ENCODE measurements at places on chromosomes 12 and 14. TPM values are rescaled to one million over a fixed set of nuclear protein-coding genes. Genes with fewer than 3 reads are reported as not detected.
A peak's percentile ranks its signal among the peaks of the same experiment; 100 is the strongest.

DNA sequence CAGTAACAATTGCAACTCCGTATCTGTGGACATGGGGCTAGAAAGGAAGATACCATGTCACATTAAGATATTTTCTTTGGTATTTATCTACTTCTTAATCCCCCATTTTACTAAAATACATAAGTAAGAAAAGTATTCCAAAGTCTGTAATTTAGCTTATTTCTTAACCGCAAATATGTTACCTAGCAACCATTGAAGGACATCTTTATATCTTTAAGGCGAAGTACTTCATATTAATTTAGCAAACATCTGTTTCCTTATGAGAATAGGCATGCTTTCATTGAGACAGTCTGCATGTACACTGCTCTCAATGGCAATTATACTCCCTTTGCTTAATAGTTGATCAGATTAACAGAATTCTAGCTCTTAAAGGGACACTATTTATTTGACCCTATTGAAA lies 88.8 kb downstream of the NAV3 start:
- H3K27ac ChIP-seq: no peak overlapping the region
- H3K4me1 ChIP-seq: no peaks in the 10 kb centered on the region
- H3K36me3 ChIP-seq: no peaks in the 10 kb centered on the region

ITGB7 gene
- 1.6 TPM for total RNA-seq

DNA sequence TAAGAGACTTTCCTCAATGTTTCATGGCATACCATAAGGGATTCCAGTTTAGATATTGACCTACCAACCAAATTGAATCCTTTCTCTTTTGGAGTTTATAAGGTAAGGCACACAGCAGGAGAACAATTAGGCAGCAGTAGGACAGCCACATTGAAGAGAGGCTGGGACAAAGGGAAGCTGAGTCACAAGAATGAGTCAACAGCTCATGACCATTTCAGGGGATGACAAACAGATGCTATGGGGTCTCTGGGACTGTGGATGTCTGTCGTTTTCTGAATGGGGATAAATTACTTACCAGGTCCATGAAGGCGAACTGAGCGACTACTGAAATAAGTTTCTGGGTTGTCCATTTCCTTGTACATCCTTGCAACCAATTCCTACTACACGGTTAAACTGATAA lies 48.6 kb upstream of the E2F7 start:
- no peaks in the 10 kb centered on the region for H3K36me3 ChIP-seq
- no peak for DNase-seq
- H3K4me3 ChIP-seq: no peak overlapping the region
- no peaks in the 10 kb centered on the region for H3K4me1 ChIP-seq
- no peaks in the 10 kb centered on the region for H3K27me3 ChIP-seq

DNA sequence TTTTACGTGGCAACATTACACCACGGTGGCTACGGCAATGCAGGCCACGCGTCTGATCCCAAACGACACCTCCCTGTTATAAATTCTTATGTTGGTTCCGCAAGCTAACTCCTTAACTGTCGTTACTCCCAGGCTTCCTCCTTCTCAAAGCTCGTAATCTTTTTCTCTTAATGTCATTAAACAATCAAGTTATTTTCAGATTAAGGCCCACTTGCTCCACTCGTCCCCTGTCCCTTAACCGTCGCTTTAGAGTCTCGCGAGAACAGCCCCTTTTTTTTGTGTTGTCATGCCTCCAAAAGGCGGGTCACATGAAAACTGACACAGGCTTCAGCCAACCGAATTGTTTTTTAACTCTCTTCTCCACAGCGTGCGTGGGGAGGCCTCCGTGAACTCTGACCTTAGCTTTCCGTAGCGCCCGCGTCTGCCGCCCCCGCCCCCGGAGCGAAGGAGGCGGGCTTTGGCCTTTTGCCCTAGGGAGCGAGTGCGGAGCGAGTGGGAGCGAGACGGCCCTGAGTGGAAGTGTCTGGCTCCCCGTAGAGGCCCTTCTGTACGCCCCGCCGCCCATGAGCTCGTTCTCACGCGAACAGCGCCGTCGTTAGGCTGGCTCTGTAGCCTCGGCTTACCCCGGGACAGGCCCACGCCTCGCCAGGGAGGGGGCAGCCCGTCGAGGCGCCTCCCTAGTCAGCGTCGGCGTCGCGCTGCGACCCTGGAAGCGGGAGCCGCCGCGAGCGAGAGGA lies at the start of gene CAND1:
CAND1 (plus strand) TSS at position 463 of the 737 bp plus-strand sequence. CDS start 360 bp downstream, outside the sequence.
- DNase-seq: peak; percentile 99
- H3K36me3 ChIP-seq: no peaks in the 10 kb centered on the region
- no peaks in the 10 kb centered on the region for H3K27me3 ChIP-seq
- peaks cover 30% of the 10 kb centered on the region for H3K4me1 ChIP-seq

KRT73 gene
- total RNA-seq: not detected

DNA sequence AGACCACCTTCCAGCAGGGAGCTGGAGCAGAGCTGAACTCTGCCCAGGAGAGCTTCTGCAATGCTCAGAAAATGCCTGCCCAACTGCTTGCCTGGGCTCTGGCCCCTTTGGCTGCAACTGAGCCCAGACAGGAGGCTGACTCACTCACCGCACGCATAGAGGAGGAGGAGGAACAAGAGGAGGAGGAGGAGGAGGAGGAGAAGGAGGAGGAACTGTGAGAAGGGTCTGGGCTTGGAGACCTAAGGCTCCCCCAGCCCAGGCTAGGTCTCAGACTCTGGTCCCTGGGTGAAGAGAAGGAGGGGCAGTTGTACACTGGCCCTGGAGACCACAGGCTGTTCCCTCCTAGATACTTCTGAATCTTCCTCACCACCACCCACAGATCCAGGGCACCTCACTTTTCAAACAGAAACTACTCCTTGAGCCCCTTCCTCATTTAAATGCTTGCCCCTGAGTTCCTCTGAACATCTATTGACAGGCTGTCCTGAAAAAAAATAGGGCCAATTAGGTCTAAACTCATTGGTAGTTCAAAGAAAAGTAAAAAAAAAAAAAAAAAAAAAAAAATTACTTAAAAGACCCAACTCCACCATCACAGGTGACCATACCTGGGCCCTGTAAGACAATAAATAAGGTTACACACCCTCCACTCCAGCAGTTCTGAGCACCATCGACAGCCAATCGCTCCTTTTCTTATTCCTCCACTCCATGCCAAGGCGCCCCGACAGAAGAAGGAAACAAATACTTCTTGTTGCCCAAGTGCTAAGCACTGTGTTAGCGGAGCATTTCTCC lies 674 bp downstream of the VDR start:
- H3K4me3 ChIP-seq: peak overlapping the region; percentile 78
- H3K4me1 ChIP-seq: peaks cover 21% of the 10 kb centered on the region
- peak; percentile 73 for DNase-seq
- H3K27me3 ChIP-seq: no peaks in the 10 kb centered on the region
- H3K36me3 ChIP-seq: no peaks in the 10 kb centered on the region

DNA sequence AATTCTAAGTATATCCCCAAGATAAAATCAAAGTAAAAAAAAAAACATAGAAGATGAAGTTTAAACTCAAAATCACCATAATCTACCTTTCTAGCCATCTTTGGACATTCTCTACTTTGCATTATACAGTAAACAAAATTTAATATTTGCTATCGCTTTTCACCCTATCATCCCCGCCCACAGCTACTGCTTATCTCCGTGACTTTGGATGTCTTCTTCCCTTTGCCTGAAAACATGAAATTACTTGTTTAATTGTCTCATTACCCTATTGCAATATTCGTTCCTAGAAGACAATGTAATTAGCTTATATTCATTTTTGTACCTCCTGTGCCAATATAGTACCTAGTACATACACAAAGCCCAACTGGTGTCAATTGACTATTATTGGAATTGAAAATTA lies 9.3 kb downstream of the SYNJ2BP start:
- H3K4me1 ChIP-seq: no peaks in the 10 kb centered on the region
- no peaks in the 10 kb centered on the region for H3K27me3 ChIP-seq
- no peak overlapping the region for H3K27ac ChIP-seq
- no peak overlapping the region for H3K4me3 ChIP-seq
- H3K36me3 ChIP-seq: no peaks in the 10 kb centered on the region

- H3K27ac ChIP-seq: no peak overlapping the region
- H3K4me1 ChIP-seq: no peaks in the 10 kb centered on the region
- DNase-seq: no peak
Measured at GRCh38 chr12:111578276-111578970, 20.7 kb downstream of the ATXN2 start.
